CD4-positive, alpha-beta T cell treated with Interleukin-10 for 1 hour (primary cell): ENCODE measurements at places on chromosomes 5 and 9.

DNA sequence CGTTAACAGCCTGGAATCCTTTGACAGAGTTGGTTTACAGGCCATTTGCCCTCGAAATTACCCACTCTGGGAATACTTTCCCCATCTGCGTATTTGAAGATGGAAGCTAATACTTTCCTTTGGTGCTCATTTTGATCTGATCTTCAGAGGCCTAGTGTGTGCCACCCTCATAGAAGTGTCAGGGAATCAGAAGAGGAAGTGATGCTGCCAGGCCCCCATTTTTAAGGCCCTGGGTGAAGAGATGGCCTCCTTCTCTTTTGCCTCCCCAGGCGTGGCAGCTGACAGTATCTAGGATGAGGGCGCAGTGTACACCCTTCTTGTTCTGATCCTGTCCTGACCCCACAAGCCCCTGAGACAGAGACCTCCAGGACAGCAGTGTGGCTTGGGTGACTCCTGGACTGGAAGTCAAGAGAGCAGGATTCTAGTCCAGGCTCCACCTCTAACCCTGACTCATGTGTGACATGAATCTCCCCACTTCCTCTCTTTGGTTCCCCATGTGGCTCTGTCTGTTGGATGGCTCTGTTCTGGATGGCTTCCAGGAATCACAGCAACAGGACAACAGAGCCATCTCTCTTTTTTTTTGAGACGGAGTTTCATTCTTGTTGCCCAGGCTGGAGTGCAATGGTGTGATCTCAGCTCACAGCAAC lies 27.8 kb downstream of the CSF1R start:
- peak; percentile 11 for DNase-seq

DNA sequence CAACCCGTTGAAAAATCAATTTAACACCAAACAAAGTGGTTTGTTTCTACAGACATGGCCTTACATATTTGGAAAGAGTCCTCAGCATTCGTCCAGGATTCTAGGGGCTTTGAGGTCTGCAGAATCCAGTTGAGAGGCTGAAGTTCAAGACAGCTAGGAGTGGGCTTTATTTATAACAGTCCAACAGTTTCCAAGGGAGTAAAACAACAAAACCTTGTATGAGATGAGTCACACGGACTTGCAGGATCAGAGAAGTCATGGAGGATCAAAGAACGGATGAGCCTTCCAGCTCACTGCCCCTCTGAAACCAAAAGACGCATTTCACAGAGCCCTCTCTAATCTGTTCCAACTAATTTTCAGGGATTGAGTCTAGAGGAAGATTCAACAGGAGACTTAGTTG lies 11.1 kb upstream of the ESM1 start:
- no peak for DNase-seq

DNA sequence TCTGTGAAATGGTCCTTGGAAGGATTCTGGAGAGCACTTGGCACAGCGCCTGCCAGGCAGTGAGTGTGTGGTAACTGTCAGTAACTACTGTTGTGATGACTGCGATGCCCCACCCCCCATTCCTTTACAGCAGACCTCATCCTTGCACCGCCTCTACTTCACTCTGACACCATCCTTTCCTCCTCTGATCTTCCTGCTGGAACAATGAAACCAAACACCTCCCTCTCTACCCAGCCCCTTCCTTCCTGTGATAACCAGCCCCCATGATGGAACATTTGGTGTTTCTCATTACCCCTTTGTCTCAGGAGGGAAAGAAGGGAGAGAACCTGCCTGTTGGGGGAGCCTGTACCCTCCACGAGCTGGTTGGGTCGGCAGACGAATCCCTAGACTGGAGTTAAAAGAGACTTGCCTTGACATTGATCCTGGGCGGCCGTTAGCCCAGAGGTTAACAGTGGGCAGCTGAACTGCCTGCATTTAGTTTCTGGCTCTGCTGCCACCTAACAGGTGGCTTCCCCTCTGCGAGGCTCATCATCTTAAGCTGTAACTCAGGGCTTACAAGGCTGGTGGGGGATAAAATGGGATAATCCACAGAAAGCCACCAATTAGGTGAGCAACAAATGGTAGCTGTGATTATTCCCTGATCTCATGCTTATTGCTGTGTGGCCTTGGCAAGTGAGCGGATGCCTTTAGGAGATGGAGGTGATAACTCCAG lies 34.2 kb upstream of the GRPEL2 start:
- no peak for DNase-seq

GRCh38 chr9:76737154-76737902 lies 26.9 kb upstream of the PCA3 start:
- no peak for DNase-seq

DNA sequence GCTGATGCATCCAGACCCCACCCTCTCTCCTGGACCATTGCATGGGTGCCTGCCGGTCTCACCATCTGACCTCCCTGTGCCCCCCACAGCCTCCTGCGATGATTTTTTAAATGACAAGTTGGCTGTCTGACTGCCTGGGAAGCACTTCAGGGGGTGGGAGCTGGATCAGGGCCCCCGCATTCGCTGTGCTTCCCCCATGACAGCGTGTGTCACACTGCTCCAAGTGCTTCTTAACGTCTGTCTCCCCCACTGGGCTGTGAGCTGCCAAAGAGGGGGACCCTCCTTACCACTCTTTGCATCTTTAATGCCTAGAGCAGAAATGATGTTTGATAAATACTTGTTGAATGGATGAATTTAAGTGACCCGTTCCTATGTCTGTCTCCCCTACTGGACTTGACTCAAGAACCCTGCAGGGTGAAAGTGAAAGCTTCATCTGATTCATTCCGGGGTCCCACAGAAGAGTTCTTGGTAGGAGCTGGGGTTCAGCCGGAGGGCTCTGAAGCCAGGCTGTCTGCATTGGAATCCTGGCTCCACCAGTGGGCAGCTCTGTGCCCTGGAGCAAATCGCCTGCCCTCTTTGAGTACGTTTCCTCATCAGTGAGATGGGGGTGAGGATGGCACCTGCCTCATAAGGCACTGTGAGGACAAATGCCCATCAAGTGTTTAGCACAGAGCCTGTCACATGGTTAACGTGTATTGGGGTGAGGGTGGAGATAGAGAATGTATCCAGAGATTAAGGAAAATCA lies 7.6 kb upstream of the EGR1 start:
- DNase-seq: no peak

- DNase-seq: no peak
Observed at GRCh38 chr5:143341807-143342570, 61.5 kb downstream of the NR3C1 start.

DNA sequence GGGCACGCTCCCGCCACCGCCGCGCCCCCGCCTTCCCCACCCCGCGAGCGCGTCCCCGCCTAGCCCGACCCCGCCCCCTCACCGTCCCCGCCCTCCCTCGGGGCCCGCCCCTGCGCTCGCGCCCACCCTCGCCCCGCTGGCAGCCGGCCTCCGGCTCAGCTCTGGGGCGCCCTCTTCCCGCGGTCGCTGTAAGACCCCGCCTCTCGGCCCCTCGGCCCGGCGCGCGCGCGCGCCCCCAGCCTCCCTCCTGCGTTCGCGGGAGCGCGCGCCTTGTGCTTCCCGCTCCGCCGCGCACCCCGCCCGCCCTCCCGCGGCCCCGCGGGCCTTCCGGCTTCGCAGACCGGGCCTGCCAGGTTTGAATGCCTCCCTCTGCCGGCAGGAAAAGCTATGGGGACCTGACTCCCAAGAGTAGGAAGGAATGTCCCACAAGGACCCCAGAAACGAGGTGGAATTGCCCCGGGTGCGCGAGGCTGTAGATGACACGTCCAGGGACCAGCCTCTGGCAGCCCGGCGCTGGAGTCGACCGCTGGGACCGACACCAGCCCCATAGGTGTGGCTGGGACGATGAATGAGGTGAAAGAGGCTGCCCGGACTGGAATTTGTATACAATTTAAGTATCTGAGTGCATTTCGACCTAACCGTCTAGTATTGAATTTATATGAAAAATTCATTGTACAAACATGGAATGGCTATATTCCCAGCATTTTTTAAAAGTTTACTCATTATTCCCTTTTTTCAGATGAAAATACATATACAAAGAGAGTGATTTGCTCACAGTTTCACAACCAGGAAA lies 416 bp upstream of the PTBP3 start:
- peak; percentile 95 for DNase-seq

- peak; percentile 81 for DNase-seq
Observed at GRCh38 chr9:127608104-127608966, 3.7 kb upstream of the STXBP1 start.

DNA sequence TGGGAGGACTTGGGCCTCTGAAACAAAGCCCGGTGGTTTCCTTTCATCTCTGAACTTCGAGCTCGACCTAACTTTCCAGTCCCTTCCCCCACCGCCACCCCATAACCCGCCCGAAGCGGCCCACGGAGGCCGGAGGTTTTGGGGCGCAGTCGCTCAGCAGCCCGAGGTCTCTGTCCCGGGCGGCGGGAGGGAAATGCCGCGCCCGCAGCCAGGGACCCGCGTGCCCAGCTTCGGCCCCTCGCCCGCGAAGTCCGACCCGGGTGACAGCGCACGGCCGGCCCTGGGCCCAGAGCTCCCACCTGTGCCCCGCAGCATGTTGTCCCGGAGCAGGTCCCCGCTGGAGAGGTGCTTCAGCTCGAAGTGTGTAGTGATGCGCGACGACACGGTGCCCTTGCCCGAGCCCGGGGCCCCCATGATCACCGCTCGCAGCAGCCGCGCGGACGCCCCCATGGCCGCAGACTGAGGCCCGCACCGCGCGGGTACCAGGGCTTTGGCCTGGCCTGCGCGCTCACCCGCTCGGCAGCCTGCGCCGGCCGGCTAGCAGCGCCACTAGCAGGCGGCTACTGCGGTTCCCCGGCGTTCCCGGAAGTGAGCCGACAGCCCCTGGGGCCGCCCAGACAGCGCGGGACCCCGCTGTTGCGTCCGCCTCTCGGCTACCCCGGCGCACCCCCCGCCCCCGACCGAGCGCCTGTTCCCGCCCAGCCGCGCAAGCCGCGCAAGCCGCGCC lies at the start of gene AK3:
Gene AK3 (minus strand): TSS at position 565 of the 727 bp plus-strand sequence. CDS start 115 bp downstream, at position 450.
- peak; percentile 88 for DNase-seq

GRCh38 chr9:109846776-109847175 lies 66.8 kb downstream of the PALM2AKAP2 start:
- no peak for DNase-seq

DNA sequence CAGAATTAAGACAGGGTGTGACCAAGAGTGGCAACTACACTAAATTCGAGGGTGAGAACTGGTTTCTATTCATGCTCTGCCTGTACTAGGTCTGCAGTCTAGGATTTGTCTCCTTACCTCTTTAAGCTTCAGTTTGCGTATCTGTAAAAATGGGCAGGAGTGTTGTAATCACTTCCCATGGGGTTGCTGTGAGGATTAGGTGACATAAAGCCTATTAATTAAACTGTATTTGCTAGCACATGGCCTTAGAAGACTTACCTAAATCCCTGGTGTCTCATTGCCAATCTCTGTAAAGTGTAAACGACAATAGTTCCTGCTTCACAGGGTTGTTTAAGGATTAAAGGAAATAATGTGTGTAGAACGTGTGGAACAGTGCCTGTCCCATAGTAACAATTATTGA lies 193.6 kb downstream of the DRD1 start:
- DNase-seq: no peak

GRCh38 chr9:34578241-34579103 lies 11.1 kb downstream of the CNTFR start:
- DNase-seq: no peak

- DNase-seq: no peak
Observed at GRCh38 chr5:168390491-168390890, 95.8 kb upstream of the RARS1 start.

DNA sequence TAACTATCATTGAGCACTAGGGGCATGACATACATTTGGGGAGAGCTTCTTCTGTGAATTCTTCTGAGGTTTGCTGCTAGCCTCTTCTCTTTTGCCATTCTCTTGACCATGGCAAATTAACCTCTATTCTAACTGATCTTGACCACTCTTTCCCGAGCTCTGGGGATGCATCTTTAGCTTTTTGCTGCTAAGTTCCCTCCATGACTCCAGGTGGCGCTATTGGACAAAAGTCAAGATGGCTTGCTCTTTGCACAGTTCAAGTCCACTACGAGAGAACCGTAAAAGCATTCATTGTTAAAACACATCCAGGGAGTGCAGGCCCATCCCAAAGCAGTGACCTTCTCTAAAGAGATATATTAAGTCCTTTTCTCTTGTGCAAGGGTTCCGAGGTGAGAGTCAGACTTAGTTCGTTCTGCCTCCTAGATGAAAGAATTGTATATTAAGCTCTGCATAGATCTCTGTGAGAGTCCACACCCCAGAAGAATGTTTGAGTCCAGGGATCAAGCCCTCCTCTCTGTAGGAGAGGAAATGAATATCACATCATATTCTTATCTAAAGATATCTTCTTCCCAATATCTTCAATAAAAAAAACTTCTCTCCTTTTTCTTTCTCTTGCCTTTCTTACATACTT lies 1152.9 kb upstream of the CDH6 start:
- DNase-seq: no peak

DNA sequence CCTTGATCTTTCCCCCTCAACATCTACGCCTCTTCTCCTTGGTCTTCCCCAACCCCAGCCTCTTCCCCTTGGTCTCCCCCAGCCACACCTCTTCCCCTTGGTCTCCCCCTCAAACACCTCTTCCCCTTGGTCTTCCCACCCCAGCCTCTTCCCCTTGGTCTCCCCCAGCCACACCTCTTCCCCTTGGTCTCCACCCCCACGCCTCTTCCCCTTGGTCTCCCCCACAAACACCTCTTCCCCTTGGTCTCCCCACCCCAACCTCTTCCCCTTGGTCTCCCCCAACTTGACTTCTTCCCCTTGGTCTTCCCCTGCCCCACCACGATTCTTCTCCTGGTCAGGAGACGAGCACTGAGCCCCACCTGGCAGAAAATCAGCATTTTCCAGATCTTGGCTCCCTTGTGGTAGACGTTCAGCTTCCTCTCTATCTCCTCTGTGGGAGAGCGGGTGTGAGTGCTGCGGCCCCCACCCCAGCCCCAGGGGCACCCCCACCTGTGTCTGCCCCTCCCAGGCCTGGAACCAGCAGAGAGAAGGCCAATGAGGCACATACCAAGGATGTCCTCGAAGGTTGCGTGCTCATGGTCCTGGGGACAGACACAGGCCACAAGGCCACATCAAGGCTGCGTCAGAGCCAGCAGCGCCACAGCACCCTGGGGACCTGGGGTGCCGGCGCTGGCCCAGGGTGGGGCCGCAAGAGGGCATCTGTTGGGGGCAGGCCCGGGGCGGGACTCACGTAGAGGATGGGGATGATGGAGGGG lies 7.0 kb downstream of the NSMF start:
- peak; percentile 33 for DNase-seq

- DNase-seq: peak; percentile 72
Observed at GRCh38 chr9:35611230-35611797, 6.3 kb downstream of the TESK1 start.

GRCh38 chr5:90981177-90981576 lies 401.9 kb downstream of the ARRDC3 start:
- no peak for DNase-seq

- DNase-seq: no peak
Observed at GRCh38 chr5:175460126-175460525, 16.1 kb upstream of the DRD1 start.
